ENCODE measurements at places on chromosomes 2 and 18.

DNA sequence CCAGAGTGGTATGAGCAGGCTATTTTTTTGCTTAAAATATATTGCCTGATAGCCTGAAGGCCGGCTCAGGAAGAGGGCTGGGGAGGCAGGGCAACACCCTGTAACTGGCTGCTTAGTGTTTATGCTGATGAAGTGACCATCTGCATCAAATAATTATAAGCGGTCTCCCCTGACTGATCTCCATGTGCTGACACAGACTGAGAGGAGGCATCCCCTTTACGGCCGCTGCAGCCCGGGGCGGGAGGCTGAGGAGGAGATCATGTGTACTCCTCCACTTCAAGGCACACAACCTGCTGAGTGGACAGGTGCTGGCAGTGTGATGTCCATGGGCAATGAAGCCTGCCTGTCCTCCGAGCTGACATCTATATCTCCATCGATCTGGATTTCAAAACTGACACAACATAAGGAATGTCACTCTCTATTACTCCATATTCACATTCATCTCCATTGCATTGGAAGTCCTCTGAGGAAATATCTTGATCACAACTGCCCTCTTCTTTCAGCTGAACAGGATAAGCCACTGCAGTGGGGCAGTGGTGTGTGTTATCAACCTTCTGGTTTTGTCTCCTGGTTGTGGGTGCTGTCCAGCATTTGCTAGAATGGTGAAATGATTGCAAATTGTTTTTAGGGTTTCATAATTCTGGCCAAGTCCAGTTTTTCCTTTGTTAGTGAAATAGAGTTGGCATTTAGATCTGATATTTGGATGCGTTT lies 143.5 kb downstream of the AQP4 start:
- no peaks in the 10 kb centered on the region for H3K27me3 ChIP-seq
- H3K36me3 ChIP-seq, result no peaks in the 10 kb centered on the region
- no peaks in the 10 kb centered on the region for H3K4me1 ChIP-seq
- no peak for DNase-seq
- no peak overlapping the region for H3K4me3 ChIP-seq

DNA sequence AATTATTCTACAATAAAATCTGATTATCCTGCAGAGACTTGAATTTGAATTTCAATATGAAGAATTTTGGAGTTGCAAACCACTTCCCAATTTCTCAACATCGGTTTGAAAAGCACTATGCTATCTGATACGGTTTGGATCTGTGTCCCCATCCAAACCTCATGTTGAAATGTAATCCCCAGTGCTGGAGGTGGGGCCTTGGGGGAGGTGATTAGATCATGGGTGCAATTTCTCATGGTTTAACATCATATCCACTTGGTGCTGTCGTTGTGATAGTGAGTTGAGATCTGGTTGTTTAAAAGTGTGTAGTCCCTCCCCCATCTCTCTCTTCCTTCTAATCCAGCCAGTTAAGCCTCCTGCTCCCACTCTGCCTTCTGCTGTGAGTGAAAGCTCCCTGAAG lies 205.7 kb downstream of the NBAS start:
- H3K36me3 ChIP-seq, result peaks cover 34% of the 10 kb centered on the region
- no peak for DNase-seq
- H3K27ac ChIP-seq, result no peak overlapping the region
- H3K4me3 ChIP-seq, result no peak overlapping the region
- no peaks in the 10 kb centered on the region for H3K27me3 ChIP-seq

DNA sequence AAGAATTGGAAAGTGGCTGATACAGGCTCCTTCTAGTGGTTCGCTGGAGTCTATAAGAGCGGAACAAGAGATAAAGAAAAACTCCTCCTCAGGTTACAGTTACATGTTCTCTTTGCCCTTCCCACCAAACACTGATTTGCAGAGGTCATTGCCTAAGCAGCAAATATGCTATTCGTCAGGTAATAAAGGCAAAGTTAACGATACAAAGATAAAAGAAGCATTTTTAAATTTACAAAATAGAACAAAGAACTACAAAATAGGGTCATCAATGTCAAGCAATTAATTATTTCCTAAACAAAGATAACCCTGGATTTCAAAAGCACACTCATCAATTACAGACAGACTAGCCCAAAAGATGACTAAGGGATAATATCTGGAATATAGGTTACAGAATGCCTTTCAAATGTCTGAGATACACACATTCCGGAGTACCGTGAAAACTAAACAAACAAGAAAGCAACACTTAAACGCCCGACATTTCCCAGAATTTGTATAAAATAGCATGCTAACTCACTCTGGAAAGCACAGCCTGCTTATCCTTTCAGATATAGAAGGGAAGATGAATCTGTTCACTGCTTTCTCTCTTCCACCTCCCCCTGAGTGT lies 186.4 kb downstream of the MREG start:
- DNase-seq, result no peak
- H3K4me1 ChIP-seq, result no peaks in the 10 kb centered on the region
- no peaks in the 10 kb centered on the region for H3K27me3 ChIP-seq
- H3K27ac ChIP-seq, result no peak overlapping the region
- no peaks in the 10 kb centered on the region for H3K36me3 ChIP-seq

DNA sequence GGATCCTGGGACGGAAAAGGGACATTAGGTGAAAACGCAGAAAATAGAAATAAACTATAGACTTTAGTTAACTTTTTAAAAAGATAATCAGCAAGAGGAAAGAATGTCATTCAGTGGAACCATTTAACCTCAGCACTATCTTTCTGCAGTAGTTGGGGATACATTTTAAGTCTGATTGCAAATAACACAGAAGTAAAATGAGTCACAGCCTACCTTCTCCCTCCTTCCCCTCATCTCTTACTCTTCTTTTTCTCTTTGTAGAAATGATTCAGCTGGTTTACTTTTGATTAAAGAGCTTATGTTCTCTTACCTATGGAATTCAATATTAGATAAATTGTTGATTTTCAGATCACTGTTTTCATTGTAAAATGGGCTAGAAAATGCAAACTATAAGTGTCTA lies 171.2 kb downstream of the FAM210A start:
- H3K27me3 ChIP-seq, result no peaks in the 10 kb centered on the region
- no peaks in the 10 kb centered on the region for H3K4me1 ChIP-seq
- no peak for DNase-seq
- H3K4me3 ChIP-seq, result no peak overlapping the region
- H3K36me3 ChIP-seq, result no peaks in the 10 kb centered on the region
- no peak overlapping the region for H3K27ac ChIP-seq

GRCh38 chr2:171080607-171081006 lies 80.1 kb downstream of the TLK1 start:
- no peaks in the 10 kb centered on the region for H3K27me3 ChIP-seq
- H3K4me1 ChIP-seq, result peaks cover 10% of the 10 kb centered on the region
- peaks cover 29% of the 10 kb centered on the region for H3K36me3 ChIP-seq
- no peak overlapping the region for H3K4me3 ChIP-seq

GRCh38 chr18:33761363-33761762 lies 183.3 kb downstream of the ASXL3 start:
- no peaks in the 10 kb centered on the region for H3K36me3 ChIP-seq
- H3K4me3 ChIP-seq, result no peak overlapping the region
- H3K4me1 ChIP-seq, result no peaks in the 10 kb centered on the region
- DNase-seq, result no peak
- H3K27ac ChIP-seq, result no peak overlapping the region
- H3K27me3 ChIP-seq, result no peaks in the 10 kb centered on the region

DNA sequence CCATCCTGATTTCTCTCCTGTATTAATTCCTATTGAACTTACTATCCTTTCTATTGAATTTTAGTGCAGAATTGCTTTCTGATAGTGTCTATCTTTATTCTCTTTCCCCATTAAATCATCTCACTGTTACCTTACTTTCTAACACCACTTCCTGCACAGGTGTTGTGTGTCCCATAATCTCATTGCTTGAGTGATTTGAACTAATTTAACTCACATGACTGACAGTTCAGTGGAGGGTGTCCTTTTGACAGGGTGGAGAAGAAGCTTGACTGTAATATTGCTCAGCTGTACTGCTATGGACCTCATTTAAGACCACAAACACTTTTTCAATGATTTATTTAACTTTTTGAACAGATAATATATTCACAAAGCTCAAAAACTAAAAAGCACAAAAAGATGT lies 211.8 kb downstream of the NRXN1 start:
- no peaks in the 10 kb centered on the region for H3K4me1 ChIP-seq
- no peak overlapping the region for H3K27ac ChIP-seq
- H3K4me3 ChIP-seq, result no peak overlapping the region
- no peaks in the 10 kb centered on the region for H3K27me3 ChIP-seq
- no peak for DNase-seq
